Progenitor cell of endocrine pancreas (in vitro differentiated cells): ENCODE measurements at places on chromosomes 5 and 9. TPM values are rescaled to one million over a fixed set of nuclear protein-coding genes. Genes with fewer than 3 reads are reported as not detected.

DNA sequence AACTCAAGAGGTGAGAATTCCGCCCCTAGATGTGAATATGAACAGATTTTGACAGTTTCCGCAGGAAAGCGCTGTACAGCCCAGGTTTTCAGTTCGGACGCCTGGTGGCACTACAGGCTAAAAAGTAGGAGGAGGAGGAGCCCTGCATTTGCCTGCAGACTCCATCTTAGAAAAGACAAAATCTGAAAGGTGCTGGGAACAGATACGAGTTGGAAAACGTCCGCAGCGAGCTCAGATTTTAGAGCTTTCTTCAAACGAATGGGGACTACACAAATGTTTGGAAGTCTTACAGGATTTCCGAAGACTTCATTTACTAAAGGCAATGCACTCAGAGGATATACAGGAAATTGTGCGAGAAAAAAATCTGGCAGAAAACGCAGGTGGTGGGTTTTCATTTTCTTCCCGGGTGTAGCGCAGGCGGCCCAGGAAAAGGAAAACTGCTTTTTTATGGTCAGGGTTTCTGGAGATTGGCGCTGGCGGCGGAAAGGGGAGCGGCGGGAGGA is 9.9 kb upstream of the PCDHB2 start:
- peak overlapping the region; percentile 99 for H3K27ac ChIP-seq
- peak overlapping the region; percentile 87 for H3K4me3 ChIP-seq
- H3K4me1 ChIP-seq: no peaks in the 10 kb centered on the region
- no peak for DNase-seq
- H3K36me3 ChIP-seq: peaks cover 7% of the 10 kb centered on the region
- H3K27me3 ChIP-seq: peaks cover 9% of the 10 kb centered on the region

GRCh38 chr5:112329419-112330090 is 89.5 kb downstream of the EPB41L4A start:
- H3K4me3 ChIP-seq: no peak overlapping the region
- H3K36me3 ChIP-seq: no peaks in the 10 kb centered on the region
- peak overlapping the region; percentile 11 for H3K27ac ChIP-seq
- DNase-seq: no peak

- H3K27ac ChIP-seq: no peak overlapping the region
- H3K4me1 ChIP-seq: peaks cover 26% of the 10 kb centered on the region
- peaks cover 39% of the 10 kb centered on the region for H3K27me3 ChIP-seq
- DNase-seq: no peak
- no peaks in the 10 kb centered on the region for H3K36me3 ChIP-seq
- no peak overlapping the region for H3K4me3 ChIP-seq
Observed at GRCh38 chr9:134264169-134264568, 62.1 kb upstream of the RXRA start.

- H3K36me3 ChIP-seq: no peaks in the 10 kb centered on the region
- H3K27me3 ChIP-seq: no peaks in the 10 kb centered on the region
- no peak for DNase-seq
Observed at GRCh38 chr9:24011009-24011717, 185.1 kb upstream of the ELAVL2 start.

Gene FBXW2
- total RNA-seq: 66.0 and 66.1 TPM in 2 replicates

- H3K4me3 ChIP-seq: no peak overlapping the region
- H3K4me1 ChIP-seq: peaks cover 10% of the 10 kb centered on the region
- no peaks in the 10 kb centered on the region for H3K36me3 ChIP-seq
Observed at GRCh38 chr5:21649969-21650368, 1203.2 kb downstream of the CDH12 start.

- H3K27ac ChIP-seq: no peak overlapping the region
- H3K27me3 ChIP-seq: peaks cover 7% of the 10 kb centered on the region
- H3K4me1 ChIP-seq: peaks cover 28% of the 10 kb centered on the region
- no peaks in the 10 kb centered on the region for H3K36me3 ChIP-seq
Observed at GRCh38 chr5:128358826-128359225, 179.2 kb downstream of the FBN2 start.

Gene PCDHB6
- total RNA-seq: 2.4 and 2.7 TPM in 2 replicates

Gene NTRK2
- 4.7 and 7.8 TPM in 2 replicates for total RNA-seq

Gene BHMT
- total RNA-seq: 1.2 and 1.4 TPM in 2 replicates

DNA sequence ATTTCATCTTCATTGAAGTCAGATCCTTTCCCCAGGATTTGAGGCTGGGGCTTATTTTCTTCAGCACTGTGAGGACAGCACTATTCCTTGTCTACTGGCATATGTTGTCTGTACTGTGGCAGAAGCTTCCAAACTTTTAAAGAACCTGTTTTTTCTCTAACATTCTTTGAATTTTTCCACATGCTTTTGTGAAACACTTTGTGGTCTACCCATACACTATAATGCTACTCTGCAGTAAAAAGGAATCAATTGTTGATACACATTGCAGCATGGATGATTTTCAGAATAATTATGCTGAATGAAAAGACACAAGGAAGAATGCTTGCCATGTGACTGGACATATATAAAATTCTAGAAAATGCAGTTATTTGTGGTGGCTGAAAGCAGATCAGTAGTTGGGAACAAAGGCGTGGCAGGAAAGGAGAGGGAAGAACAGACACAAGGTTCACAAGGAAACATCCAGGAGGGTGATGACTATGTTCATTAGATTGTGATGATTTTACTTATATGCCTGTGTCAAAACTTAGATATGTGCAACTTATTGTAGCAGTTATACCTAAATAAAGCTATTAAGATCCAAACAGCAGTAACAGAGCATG is 96.8 kb downstream of the WNK2 start:
- peaks cover 3% of the 10 kb centered on the region for H3K4me1 ChIP-seq
- H3K36me3 ChIP-seq: peaks cover 37% of the 10 kb centered on the region
- H3K4me3 ChIP-seq: no peak overlapping the region
